ENCODE measurements at places on chromosomes 16 and 17.

- no peak for DNase-seq
These were observed 28.9 kb upstream of the CCL2 start for GRCh38 chr17:34226011-34226743.

- DNase-seq, result no peak
These were observed 20.3 kb downstream of the RAPGEFL1 start for GRCh38 chr17:40197550-40197949.

DNA sequence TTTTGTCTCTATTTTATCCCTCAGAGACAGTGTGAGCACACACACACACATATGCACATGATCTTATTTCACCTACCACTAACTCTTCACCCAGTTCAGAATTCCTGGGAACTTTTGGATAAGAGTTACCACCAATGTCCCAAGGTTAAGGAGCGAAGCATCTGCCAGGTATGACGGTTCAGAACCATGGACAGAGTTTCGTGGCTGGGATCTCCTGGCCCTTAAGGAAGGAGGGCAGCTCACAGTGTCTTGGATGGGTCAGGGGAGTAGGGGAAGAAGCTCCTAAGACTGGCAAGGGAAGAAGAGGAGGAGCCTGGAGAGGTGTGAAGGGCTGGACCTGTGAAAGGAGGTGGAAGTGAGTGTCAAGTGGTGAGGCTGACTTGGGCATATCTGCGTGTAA lies 23.0 kb upstream of the TMEM132E start:
- DNase-seq, result no peak

GRCh38 chr16:68289202-68289601 lies 21.5 kb downstream of the SLC7A6OS start:
- DNase-seq, result no peak

DNA sequence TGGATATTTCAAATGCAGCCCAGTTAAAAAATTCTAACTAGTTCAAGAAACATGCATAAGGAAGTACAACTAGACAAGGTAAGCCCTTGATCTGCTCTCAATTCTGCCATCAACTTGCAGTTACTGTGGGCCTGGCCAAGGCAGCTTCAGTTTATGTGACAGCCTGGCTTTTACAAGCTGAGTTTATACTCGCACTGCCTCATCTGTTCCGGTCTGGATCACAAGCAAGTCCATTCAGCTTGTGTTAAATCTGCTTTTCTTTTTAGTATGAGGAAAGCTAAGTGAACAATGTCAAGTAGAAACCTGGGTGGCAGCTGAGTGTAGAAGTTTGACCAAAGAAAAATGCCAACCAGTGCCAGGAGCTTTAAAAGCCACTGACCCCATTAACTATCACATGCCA lies 76.6 kb upstream of the CORO6 start:
- DNase-seq, result no peak

DNA sequence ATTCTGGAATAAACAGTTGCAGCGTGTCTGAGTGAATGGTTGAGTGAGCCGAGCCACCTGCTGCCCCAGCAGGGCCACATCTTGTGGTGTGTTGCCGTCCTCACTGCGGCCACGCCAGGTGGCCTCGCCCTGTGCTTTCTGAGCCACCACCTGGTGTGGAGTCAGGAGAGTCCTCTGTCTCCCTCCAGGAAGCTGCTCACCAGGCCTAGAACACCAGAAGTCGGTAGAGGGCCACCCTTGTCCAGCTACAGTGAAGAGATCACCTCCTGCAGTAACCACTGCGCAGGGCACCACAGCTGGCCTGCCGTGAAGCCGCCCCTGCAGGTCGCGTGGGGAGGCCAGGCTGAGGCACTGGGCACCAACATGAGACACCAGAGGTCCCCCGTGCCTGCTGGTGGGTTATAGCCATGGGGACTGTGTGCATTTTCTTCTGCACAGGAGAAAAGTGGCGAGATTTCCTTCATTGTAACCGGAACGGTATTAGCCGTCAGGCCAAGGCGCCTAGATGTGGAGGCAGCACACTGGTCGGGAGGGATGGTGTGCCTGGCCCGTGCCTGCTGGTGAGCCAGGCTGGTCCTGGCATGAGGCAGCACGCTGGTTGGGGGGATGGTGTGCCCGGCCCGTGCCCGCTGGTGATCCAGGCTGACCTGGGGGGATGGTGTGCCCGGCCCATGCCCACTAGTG lies 28.9 kb upstream of the FOXK2 start:
- no peak for DNase-seq

DNA sequence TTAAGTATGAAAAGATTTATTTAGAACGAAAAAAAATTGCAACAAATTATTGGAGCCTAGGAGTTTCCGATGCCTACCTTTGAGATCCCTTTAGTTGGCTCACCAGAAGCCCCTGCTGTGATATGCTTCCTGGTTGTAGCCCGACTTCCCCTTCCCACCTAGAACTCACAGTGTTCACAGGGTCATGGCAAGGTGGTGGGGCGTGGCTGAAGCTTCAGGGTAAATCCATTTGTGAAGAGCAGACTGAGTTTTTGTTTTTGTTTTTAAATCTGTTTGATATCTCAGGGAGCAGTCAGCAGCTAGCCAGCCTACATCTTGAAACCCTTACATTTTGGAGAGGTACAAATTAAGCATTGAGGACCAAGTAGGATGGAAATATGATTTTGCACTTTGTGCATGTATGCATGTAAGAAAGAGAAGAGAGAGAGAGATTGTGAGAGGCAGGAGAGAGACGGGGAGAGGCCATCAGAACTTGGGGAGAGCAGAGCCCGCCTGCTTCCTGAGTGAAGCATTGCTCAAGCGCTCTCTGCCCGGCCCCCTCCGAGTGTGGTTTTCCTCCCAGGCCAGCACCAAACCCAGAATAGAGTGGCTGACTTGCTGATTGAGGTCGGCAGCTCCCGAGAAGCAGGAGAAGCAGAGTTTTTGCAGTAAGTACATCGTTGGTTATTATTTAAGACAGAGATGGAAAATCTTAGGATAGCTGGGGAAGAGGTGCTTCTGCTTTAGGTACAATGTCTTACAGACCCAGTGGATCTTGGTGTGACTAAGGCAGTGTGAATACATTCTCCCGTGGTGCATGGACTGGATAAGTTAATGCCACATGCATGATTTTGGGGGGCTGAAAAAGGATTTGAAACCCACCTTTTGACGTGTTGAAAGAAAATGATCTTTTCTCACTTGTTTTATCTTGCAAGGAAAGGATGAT lies 64.2 kb downstream of the SPECC1 start:
- DNase-seq, result peak; percentile 82

GRCh38 chr17:45425125-45425983 lies 7.3 kb downstream of the ARHGAP27 start:
- no peak for DNase-seq

GRCh38 chr17:57861000-57861789 lies 11.4 kb upstream of the MRPS23 start:
- peak; percentile 39 for DNase-seq

GRCh38 chr17:67245073-67245693 lies at the start of gene HELZ:
HELZ (minus strand) TSS chr17:67245196; CDS start chr17:67218804, 26,392 bp downstream.
- DNase-seq, result peak; percentile 67

- DNase-seq, result no peak
These were observed 226.7 kb upstream of the MYOCD start for GRCh38 chr17:12438813-12439586.

DNA sequence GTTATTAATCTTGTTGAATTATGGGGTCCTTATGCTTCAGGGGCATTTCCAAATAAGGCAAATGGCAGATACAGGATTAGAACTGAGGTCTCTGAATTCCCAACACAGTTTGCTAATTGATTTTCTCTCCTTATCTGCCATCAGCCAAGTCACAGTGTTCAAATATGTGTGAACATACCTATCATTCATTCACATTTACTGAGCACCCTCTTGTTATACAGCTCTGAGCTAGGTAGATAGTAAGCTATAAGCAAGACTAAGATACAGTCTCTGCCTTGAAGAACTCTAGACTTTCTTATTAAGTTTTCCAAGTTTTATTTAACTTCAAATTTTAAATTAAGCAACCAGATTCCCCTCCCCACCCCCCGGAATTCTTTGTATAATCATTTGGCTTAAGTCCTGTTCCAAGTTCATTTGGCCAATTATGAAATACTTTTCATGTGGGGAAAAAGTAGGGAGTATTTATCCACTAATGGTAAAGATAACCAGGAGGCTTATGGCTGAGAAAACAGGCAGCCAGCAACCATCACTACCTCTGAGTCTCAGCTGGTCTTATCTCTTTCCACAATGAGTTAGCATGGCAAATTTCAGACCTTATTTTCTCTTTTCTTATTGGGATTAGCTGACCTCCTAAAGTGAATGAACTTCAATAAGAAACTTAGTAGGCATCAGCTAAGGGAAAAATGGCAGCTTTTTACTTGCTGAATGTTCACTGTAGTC lies 31.4 kb upstream of the CORO6 start:
- no peak for DNase-seq

DNA sequence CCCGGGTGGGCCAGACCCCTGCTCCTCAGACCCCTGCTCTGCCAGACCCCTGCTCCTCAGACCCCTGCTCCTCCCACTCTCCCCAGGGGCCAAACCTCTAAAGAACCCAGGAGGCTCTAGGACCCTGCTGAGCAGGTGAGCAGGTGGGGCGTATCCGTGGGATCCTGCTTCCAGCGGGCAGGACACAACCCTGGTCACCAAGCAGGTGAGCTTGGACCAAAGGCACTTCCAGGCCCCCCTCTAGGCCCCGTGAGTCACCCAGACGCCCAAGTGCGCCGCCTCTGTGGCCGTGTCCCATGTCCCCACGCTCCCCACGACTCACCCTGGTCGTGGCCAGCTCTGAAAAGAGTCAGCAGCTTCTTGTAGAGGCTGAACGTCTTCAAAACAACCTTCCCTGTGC lies 5.0 kb downstream of the CYBC1 start:
- DNase-seq, result no peak

GRCh38 chr17:49259663-49260010 lies 29.1 kb upstream of the PHOSPHO1 start:
- DNase-seq, result no peak

DNA sequence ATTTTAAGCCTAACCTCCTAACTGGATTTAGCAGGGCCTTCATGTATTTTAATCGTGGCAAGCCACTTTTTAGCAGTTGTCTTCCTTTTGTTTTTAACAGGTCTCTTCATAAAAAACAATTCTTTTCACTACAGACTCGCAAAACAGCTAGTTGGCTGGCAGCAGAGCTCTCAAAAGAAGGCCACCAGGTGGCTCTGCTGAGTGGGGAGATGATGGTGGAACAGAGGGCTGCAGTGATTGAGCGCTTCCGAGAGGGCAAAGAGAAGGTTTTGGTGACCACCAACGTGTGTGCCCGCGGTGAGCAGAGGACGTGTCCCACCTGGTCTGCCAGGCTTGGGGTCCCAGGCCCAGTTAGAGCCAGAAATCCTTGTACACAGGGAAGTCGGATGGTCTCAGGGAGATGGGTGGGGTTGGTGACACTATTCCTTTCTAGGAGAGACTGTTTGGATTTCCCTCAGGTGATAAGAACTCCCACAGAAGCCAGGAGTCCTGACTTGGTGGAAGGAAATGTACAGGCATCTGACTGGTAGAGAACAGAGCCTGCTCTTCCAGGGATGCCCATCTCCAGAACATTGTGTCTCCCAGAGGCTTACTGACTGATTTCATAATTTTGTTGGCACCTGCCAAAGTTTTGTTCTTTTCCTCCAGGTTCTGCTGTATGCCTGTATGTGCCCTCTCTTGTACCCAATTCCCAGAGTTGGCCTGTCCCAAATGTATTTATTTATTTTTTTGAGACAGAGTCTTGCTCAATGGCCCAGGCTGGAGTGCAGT lies 14.9 kb upstream of the DDX19A start:
- DNase-seq, result no peak

DNA sequence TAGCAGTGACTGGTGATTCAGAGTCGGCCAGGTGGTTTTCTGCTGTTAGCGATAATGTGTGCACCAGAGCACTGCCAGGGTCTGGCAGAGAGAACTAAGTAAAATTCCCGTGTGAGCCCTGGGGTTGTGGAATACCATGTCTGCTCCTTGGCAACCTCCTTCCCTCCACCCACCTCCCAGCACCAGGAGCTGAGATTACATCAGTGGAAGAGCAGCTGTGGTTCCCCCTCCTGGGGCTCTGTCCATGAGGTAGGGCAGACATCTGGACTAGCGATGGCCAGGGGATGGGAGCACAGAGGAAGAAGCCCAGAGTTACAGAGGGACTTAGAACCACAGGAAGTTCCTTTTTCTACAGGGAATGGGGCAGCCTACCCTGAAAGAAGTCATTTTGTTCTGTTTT lies 15.8 kb downstream of the CLEC10A start:
- DNase-seq, result no peak

DNA sequence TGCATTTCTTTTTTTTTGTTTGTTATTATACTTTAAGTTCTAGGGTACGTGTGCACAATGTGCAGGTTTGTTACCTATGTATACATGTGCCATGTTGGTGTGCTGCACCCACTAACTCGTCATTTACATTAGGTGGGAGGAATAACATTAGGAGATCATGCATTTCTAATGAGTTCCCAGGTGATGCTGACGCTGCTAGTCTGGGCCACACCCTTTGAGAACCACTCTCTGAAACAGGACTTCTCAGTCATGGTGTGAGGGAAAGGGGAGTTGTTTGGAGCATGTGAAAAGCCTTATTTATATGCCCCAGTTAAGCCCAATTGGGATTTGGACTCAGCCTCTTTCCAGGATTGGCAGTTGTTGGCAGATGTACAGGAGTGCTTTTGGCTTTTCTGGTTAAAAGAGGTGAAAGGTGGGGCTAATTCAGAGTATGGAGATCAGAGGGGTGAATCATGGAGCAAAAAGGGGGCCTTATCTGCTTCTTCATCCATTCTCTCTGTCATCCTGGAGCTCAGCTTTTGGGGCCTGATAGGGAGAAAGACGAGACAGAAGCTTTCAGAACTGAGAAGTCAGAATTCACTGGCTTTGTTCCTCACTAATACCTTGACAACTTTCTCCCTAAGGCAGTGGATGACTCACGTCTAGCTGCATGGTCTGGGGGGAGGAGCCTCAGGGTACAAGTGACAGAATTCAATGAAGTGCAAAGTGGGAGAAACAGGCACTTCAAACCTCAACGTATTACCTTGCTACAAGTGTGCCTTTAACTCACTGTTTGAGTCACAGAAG lies 180.0 kb upstream of the CACNG3 start:
- no peak for DNase-seq

DNA sequence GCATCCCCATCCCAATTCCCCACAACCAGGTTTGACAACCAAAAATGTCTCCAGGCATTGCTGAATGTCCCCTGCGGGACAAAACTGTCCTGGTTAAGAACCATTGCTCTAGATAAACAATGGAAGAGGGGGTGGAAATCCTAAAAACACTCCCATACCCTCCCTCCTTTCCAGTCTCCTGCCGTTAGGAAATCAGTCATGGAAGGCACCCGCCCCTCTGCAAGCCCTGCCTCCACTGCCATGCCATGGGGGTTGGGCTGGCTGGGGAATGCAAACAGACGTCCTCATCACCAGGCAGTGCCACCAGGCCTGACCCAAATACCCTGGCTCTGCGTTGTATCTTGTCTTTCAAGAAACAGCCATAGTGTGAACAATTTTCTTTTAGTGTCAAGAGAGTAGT lies 57.5 kb downstream of the CYTH1 start:
- no peak for DNase-seq

Data from KG1 (cell line).